ENCODE measurements at places on chromosomes 3 and 15. TPM values are rescaled to one million over a fixed set of nuclear protein-coding genes. Genes with fewer than 3 reads are reported as not detected.

GRCh38 chr15:49323207-49323606 lies 99.8 kb upstream of the FGF7 start:
- H3K4me3 ChIP-seq = no peak overlapping the region
- H3K36me3 ChIP-seq = peaks cover 11% of the 10 kb centered on the region
- H3K27ac ChIP-seq = no peak overlapping the region
- no peaks in the 10 kb centered on the region for H3K4me1 ChIP-seq
- no peak for DNase-seq

DNA sequence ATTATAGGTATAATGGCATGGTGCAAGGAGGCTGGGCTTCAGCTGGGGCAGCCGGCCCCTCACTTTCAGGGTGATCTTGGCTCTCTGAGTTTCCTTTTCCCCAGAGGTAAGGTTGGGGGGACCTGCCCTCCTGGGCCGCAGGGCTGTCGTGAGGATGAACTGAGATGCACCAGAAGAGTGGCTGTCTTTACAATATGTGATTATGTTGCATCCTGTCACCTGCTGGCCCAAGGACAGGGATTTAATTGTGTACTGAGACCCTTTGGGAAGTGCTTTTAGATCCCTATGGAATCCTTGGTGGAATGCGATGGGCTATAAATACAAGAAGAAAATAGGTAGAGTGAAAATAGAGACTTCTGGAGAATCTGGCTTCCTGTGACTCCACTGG lies 22.1 kb downstream of the ANAPC13 start:
- H3K4me1 ChIP-seq = no peaks in the 10 kb centered on the region
- no peak for DNase-seq
- H3K36me3 ChIP-seq = no peaks in the 10 kb centered on the region
- no peak overlapping the region for H3K27ac ChIP-seq
- peaks cover 12% of the 10 kb centered on the region for H3K27me3 ChIP-seq
- H3K4me3 ChIP-seq = no peak overlapping the region

GRCh38 chr3:58074997-58075396 lies 66.8 kb downstream of the FLNB start:
- no peak overlapping the region for H3K4me3 ChIP-seq
- peaks cover 9% of the 10 kb centered on the region for H3K36me3 ChIP-seq
- no peak overlapping the region for H3K27ac ChIP-seq
- H3K4me1 ChIP-seq = peaks cover 50% of the 10 kb centered on the region

DNA sequence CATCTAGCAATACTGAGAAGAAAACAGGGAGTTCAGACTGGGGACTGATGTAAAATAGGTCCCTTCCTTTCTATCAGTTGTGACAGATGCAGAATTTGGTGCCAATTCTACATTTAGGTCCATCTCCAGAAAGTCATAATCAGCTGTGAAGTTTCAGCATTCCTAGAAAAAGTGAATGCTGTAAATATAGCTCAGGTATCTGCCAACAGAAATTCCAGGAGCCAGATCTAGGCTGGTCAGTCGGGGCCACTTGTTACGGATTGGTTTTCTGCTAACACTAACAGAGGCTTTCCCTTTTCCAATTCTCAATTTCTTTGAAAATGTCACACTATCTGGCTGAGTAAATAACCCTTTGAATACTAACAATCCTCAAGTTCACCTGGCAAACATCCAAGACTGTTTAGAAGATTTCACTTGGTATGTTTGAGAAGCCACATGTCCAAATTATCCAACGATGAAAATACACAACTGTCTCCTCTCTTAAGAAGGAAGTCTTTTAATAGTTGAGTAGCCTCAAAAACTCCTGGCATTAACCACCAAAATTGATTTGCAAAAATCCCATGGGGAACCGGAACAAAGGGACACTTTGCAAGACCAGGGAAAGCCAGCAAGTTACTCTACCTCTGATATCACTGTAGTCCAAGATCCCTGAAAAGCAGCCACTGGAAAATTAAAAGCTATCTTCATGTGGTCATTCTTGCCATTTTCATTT lies 222.3 kb downstream of the ZMAT3 start:
- H3K27ac ChIP-seq = no peak overlapping the region
- DNase-seq = no peak
- no peaks in the 10 kb centered on the region for H3K36me3 ChIP-seq
- H3K4me1 ChIP-seq = no peaks in the 10 kb centered on the region
- H3K27me3 ChIP-seq = no peaks in the 10 kb centered on the region
- H3K4me3 ChIP-seq = no peak overlapping the region

- no peak overlapping the region for H3K4me3 ChIP-seq
Observed at GRCh38 chr3:45503904-45504651, 90.5 kb upstream of the LIMD1 start.

DNA sequence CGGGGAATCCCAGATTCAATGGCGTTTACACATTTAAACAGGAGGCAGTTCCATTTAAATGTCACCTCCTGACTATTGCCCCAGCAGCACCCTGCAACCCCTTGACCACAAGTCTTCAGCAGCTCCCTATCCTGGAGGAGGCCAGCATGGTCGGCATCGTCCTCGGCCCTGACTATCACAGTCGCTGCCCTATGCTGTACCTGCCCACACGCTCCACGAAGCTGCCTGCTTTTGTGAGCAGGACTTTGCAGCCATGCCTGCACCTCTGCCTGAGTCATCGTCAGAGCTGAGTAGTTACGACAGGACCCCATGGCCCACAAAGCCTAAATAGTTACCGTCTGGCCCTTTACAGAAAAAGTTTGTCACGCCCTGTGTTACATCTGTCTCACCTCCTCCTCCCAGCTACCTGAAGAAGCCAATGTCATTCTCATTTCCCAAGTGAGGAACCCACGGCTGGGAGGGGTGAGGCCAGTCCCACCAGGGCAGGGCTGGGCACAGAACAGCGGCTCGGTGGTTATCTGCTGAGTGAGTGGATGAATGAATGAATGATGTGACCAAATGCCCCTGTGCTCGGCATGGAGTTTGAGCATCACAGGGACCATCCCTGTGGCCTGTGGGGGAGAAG lies 47.8 kb upstream of the IQSEC1 start:
- no peak overlapping the region for H3K4me3 ChIP-seq
- no peak overlapping the region for H3K27ac ChIP-seq
- H3K4me1 ChIP-seq = no peaks in the 10 kb centered on the region
- DNase-seq = no peak
- H3K27me3 ChIP-seq = no peaks in the 10 kb centered on the region
- no peaks in the 10 kb centered on the region for H3K36me3 ChIP-seq

DNA sequence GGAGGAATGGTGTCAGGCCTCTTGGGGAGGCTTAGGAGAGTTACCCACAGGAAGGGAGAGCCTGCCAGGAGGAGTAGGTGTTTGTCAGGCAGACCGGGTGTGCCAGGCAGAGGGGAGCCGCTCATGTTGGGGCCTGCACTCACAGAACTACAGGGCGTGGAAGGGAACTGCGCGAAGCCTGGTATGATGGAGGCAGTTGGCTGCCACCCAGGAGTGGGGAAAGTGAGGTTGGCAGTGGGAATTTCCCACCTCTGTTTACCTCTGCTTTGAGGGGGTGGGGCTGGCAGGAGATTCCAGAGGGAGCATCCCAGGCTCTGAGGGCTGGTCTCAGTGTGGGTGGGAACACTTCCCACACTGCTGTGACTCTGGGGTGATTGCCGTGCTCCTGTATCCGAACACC lies 99.9 kb downstream of the SLCO3A1 start:
- H3K27me3 ChIP-seq = no peaks in the 10 kb centered on the region
- H3K36me3 ChIP-seq = no peaks in the 10 kb centered on the region
- H3K4me3 ChIP-seq = no peak overlapping the region
- DNase-seq = no peak
- peaks cover 28% of the 10 kb centered on the region for H3K4me1 ChIP-seq
- peak overlapping the region; percentile 41 for H3K27ac ChIP-seq

- peaks cover 12% of the 10 kb centered on the region for H3K36me3 ChIP-seq
- H3K27me3 ChIP-seq = no peaks in the 10 kb centered on the region
- DNase-seq = no peak
- peak overlapping the region; percentile 2 for H3K4me3 ChIP-seq
- peak overlapping the region; percentile 87 for H3K27ac ChIP-seq
Observed at GRCh38 chr15:44489464-44489863, 47.5 kb upstream of the EIF3J start.

DNA sequence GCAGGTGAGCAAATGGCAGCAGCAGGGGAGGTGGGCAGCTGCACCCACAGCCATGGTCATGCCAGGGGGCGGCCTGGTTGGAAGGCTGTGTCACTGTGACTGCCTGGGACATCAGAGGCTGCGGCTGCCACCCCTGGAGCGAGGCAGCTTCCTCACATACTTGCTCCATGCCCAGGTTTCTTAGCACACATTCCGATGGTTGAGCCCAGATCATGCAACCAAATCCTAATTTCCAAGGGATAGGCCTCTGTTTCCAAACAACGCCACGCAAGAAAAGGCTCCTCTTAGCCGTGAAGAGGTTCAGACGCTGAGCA lies 11.6 kb upstream of the NRROS start:
- no peak overlapping the region for H3K4me3 ChIP-seq
- peaks cover 84% of the 10 kb centered on the region for H3K4me1 ChIP-seq
- H3K27ac ChIP-seq = no peak overlapping the region
- DNase-seq = no peak

DNA sequence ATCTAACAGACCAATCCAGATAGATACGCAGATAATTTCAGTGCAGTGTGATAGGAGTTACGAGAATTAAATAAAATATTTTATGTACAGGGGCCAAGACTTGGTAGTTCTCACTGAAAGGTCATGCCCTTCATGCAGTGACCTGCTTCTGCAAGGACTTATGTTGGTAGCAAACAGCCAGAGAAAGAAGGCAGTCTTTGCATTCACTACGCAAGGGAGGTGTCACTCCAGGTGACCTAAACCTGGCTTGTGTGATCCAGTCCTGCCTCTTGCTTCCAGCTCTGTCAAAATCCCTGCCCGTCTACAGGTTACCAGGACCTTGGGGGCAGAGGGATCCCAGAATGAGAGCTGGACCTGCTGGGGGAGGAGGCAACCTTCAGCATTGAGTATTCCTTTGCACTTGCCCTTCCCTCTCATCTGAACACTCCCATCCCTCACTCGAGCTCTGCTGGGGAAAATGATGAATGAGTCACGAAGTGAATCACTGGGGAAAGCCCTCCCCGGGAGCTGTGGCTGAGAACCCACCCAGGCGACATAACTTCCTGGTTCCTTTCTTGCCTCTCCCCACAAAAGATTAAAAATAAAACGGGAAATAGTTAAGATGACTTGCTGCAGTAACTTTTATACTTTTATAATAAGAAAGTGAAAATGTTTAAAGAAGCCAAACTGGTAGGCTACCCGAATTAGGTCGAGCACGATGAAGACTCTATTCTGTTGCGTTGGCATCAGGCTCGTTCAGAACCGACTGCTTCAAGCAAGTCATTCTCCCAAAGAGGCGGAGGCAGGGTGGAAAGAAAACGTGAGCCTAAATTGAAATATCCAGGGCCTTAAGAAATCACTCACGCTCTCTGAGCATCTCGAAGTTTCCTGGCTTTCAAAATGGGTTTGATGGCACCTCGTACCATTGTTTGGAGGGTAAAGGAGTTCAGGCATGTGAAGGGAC lies 216.1 kb downstream of the SLCO3A1 start:
- peak; percentile 58 for DNase-seq
- H3K4me3 ChIP-seq = peak overlapping the region; percentile 70
- no peaks in the 10 kb centered on the region for H3K27me3 ChIP-seq
- peaks cover 43% of the 10 kb centered on the region for H3K4me1 ChIP-seq
- H3K27ac ChIP-seq = peak overlapping the region; percentile 17

DNA sequence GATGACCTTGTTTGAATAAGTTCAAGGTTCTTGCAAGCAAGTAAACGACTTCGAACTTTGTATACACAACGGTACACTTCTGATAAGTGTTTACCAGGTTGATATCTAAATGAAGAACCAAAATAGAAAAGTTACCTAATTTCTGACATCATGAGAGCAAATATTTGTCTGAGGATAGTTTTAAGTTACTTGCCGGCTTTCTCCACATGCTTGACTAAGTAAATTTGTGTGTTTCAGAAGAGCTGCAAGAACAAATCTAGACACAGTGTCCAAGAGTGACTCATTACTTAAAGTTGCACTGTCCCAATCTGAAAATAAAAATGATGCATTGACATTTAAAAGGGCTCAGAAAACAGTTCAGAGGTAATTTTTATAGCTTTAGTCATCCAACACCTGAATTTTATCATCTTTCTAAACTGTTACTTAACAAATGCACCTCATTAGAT lies 115.1 kb downstream of the HERC1 start:
- DNase-seq = no peak
- H3K27ac ChIP-seq = no peak overlapping the region
- no peak overlapping the region for H3K4me3 ChIP-seq

- no peak overlapping the region for H3K27ac ChIP-seq
- H3K27me3 ChIP-seq = no peaks in the 10 kb centered on the region
- DNase-seq = no peak
- H3K4me1 ChIP-seq = no peaks in the 10 kb centered on the region
Observed at GRCh38 chr3:113339616-113340244, 101.6 kb downstream of the CFAP44 start.

DNA sequence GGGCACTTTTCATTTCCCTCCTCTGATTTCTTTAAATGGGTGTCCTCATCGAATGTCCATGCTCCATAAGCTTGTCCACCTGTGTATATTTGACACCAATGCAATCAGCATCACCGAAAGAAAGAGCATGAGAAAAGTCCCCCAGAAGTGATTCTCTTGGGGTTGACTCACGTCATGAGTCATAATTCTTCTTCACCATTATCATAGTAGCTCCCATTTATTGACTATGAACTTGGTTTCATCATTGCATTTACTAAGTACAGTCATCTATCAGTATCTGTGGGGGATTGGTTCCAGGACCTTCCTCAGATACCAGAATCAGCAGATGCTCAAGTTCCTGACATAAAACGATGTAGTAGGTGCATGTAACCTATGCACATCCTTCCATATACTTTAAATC lies 372.5 kb upstream of the CFAP20DC start:
- no peaks in the 10 kb centered on the region for H3K36me3 ChIP-seq
- H3K4me1 ChIP-seq = peaks cover 67% of the 10 kb centered on the region
- DNase-seq = peak; percentile 14
- peak overlapping the region; percentile 45 for H3K4me3 ChIP-seq

- H3K4me1 ChIP-seq = peaks cover 19% of the 10 kb centered on the region
- H3K36me3 ChIP-seq = no peaks in the 10 kb centered on the region
- no peak for DNase-seq
Observed at GRCh38 chr15:88378188-88378637, 89.0 kb downstream of the MRPL46 start.

Gene AADAC
- not detected for total RNA-seq

Gene ANO10
- 10.7 TPM for total RNA-seq

Gene ZKSCAN7
- 2.8 TPM for total RNA-seq

Gene CX3CR1
- total RNA-seq = 2.7 TPM

Gene BMF
- 25.9 TPM for total RNA-seq

Gene DUOXA1
- total RNA-seq = 0.46 TPM

Gene INSYN1
- total RNA-seq = not detected

Gene GNL3
- total RNA-seq = 158 TPM

Gene AHSG
- not detected for total RNA-seq

Gene PLSCR4
- not detected for total RNA-seq

Gene GABRR3
- not detected for total RNA-seq

Gene GOLGA6L4
- 2.6 TPM for total RNA-seq
